ENCODE measurements at places on chromosomes 6 and 20. TPM values are rescaled to one million over a fixed set of nuclear protein-coding genes. Genes with fewer than 3 reads are reported as not detected.

The MAP7 gene
- under 0.01 TPM for total RNA-seq

The PLEKHG1 gene
- 13.6 TPM for total RNA-seq

The PRDM1 gene
- 1.6 TPM for total RNA-seq

The ADGRG6 gene
- 26.1 TPM for total RNA-seq

The GPANK1 gene
- total RNA-seq: 16.2 TPM

The MYT1 gene
- total RNA-seq: not detected

The ARFGEF3 gene
- total RNA-seq: 1.0 TPM

The HRH3 gene
- 0.52 TPM for total RNA-seq

The CENPW gene
- 4.2 TPM for total RNA-seq

The IRF4 gene
- total RNA-seq: 3.1 TPM

The JPH2 gene
- 85.1 TPM for total RNA-seq

The TAGAP gene
- total RNA-seq: 2.1 TPM

The C20orf204 gene
- 0.52 TPM for total RNA-seq

The CCN6 gene
- total RNA-seq: not detected

The SLC22A2 gene
- total RNA-seq: not detected

The ZNF334 gene
- 3.7 TPM for total RNA-seq

The WFDC10B gene
- total RNA-seq: not detected

The PRSS35 gene
- total RNA-seq: 29.7 TPM

The NT5E gene
- 32.9 TPM for total RNA-seq

The GMPR gene
- 26.1 TPM for total RNA-seq

The NKAIN4 gene
- 13.6 TPM for total RNA-seq

The PNLDC1 gene
- total RNA-seq: not detected

The TREM1 gene
- under 0.01 TPM for total RNA-seq

The DEK gene
- total RNA-seq: 64.2 TPM

The TRMT11 gene
- total RNA-seq: 21.4 TPM

The CNBD2 gene
- total RNA-seq: 5.2 TPM

The CST1 gene
- not detected for total RNA-seq

The MICB gene
- 0.52 TPM for total RNA-seq

The KCNK15 gene
- total RNA-seq: under 0.01 TPM

The PREX1 gene
- 20.4 TPM for total RNA-seq

The ATP9A gene
- total RNA-seq: 56.4 TPM

The BMP2 gene
- total RNA-seq: 2.6 TPM

All from skeletal muscle tissue (tissue), 5 donors.